ENCODE measurements at places on chromosomes 7 and 10. TPM values are rescaled to one million over a fixed set of nuclear protein-coding genes. Genes with fewer than 3 reads are reported as not detected.
A peak's percentile ranks its signal among the peaks of the same experiment; 100 is the strongest.

- peak; percentile 20 for DNase-seq
- peaks cover 30% of the 10 kb centered on the region for H3K4me1 ChIP-seq
- H3K36me3 ChIP-seq = peaks cover 24% of the 10 kb centered on the region
- no peak overlapping the region for H3K27ac ChIP-seq
Measured at GRCh38 chr10:63166742-63167258, 33.7 kb downstream of the NRBF2 start.

DNA sequence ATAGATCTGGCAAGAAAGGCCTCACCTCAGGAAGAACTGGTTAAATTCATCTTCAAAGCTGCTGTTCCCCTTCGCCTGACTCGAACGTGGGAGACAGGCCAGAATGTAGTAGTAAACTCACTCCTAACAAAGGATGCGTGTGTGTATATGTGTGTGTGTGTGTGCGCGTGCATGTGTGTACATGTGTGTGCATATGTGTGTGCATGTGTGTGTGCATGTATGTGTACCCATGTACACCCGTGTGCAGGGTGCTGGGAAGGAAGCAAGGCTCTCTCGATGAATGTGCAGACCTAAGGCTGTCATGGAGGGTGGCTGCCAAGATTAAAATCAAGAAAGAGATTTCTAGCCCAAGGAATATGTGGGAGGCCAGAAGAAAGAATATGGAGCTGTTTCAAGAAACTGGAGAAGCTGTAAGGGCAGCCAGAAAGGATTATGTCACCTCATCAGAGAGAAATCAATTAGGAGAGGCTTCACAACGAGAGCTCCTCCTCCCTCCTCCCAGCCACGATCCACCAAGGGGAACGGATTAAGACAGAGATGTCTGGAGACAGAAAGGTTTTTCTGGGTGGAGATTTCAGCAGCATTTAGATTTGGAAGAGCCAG, 34.0 kb upstream of the LBX1 start:
- H3K36me3 ChIP-seq = no peaks in the 10 kb centered on the region
- no peak overlapping the region for H3K4me3 ChIP-seq

GRCh38 chr7:158141221-158141582, 446.4 kb downstream of the PTPRN2 start:
- H3K4me3 ChIP-seq = no peak overlapping the region
- no peak for DNase-seq
- H3K27me3 ChIP-seq = no peaks in the 10 kb centered on the region
- H3K4me1 ChIP-seq = no peaks in the 10 kb centered on the region
- no peak overlapping the region for H3K27ac ChIP-seq

GRCh38 chr10:122490786-122491680, 29.7 kb downstream of the HTRA1 start:
- H3K4me1 ChIP-seq = peaks cover 12% of the 10 kb centered on the region
- H3K36me3 ChIP-seq = no peaks in the 10 kb centered on the region
- no peak overlapping the region for H3K4me3 ChIP-seq

GRCh38 chr7:127803626-127804025, 151.6 kb downstream of the SND1 start:
- no peaks in the 10 kb centered on the region for H3K27me3 ChIP-seq
- no peak for DNase-seq
- peaks cover 15% of the 10 kb centered on the region for H3K36me3 ChIP-seq

GRCh38 chr7:55493408-55493807, 78.9 kb downstream of the VOPP1 start:
- no peaks in the 10 kb centered on the region for H3K27me3 ChIP-seq
- peaks cover 64% of the 10 kb centered on the region for H3K36me3 ChIP-seq
- no peak overlapping the region for H3K4me3 ChIP-seq
- peaks cover 39% of the 10 kb centered on the region for H3K4me1 ChIP-seq

DNA sequence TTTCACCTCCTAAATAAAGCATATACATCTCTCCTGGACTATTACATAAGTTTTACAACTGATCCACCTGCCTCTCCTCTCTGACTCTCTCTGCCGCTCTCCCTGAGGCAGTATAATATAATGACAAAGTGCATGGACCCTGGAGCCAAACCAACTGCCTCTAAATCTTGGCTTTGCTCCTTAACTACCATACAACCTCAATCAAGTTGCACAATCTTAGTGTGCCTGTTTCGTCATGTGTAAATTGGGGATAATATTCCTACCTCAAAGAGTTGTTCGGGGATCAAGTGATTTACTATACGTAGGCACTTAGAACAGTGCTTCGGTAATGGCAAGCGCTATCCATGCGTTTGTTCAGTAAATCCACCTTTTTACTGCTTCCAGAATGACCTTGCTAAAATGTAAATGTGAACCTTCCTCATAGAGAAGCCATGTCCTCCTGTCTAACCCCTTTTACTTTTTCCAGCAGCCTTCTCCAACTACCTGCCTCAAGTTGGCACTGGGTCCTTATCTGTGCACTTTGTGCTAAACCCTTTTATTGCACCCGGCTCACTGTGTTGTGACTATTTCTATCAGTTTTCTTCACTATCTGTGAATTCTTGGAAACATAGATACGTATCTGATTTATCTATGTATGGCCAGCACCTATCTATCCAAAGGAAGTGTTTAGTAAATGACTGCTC, 30.6 kb upstream of the DLD start:
- no peaks in the 10 kb centered on the region for H3K36me3 ChIP-seq
- peaks cover 16% of the 10 kb centered on the region for H3K4me1 ChIP-seq
- H3K27me3 ChIP-seq = no peaks in the 10 kb centered on the region
- no peak overlapping the region for H3K4me3 ChIP-seq

- peaks cover 26% of the 10 kb centered on the region for H3K4me1 ChIP-seq
- no peak for DNase-seq
- H3K27me3 ChIP-seq = no peaks in the 10 kb centered on the region
- no peak overlapping the region for H3K4me3 ChIP-seq
- no peak overlapping the region for H3K27ac ChIP-seq
Measured at GRCh38 chr7:66735850-66736249, 4.7 kb upstream of the RABGEF1 start.

DNA sequence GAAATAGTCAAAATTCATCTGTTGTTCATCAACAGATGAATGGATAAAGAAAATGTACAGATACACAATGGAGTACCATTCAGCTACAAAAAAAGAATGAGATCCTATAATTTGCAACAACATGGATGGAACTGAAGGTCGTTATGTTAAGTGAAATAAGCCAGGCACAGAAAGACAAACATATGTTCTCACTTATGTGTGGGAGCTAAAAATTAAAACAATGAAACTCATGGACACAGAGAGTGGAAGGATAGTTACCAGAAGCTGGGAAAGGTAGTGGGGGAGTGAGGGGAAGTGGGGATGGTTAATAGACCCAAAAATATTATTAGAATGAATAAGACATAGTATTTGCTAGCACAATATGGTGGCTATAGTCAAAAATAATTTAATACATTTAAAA, 70.0 kb upstream of the KCNMA1 start:
- DNase-seq = no peak
- H3K4me3 ChIP-seq = no peak overlapping the region
- peaks cover 6% of the 10 kb centered on the region for H3K4me1 ChIP-seq
- H3K36me3 ChIP-seq = no peaks in the 10 kb centered on the region

GRCh38 chr7:5330288-5330687, 47.5 kb downstream of the SLC29A4 start:
- no peak for DNase-seq
- H3K27ac ChIP-seq = no peak overlapping the region
- H3K36me3 ChIP-seq = peaks cover 23% of the 10 kb centered on the region
- peaks cover 18% of the 10 kb centered on the region for H3K4me1 ChIP-seq
- H3K4me3 ChIP-seq = no peak overlapping the region
- no peaks in the 10 kb centered on the region for H3K27me3 ChIP-seq

- H3K27ac ChIP-seq = no peak overlapping the region
- no peaks in the 10 kb centered on the region for H3K36me3 ChIP-seq
- no peaks in the 10 kb centered on the region for H3K27me3 ChIP-seq
Measured at GRCh38 chr7:157840914-157841772, 504.3 kb downstream of the DNAJB6 start.

DNA sequence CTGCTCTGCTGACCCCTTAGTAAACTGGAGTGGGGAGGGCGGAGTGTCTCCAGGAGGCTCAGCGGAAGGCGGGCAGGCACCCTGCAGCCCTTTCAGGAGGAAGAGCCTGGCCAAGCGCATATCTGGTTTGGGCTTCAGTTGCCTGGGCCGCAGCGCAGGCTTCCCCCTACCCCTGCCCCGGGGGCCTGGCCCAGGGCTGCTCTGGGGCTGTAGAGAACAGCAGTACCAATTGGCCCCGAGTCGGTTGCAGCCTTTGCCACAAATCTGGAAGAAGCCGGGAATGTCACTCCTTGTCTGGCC, 28.1 kb upstream of the JAKMIP3 start:
- DNase-seq = no peak
- H3K4me1 ChIP-seq = peaks cover 4% of the 10 kb centered on the region
- H3K36me3 ChIP-seq = no peaks in the 10 kb centered on the region
- peaks cover 40% of the 10 kb centered on the region for H3K27me3 ChIP-seq
- no peak overlapping the region for H3K4me3 ChIP-seq

- H3K27me3 ChIP-seq = no peaks in the 10 kb centered on the region
- H3K27ac ChIP-seq = no peak overlapping the region
- no peak overlapping the region for H3K4me3 ChIP-seq
- H3K4me1 ChIP-seq = peaks cover 26% of the 10 kb centered on the region
- H3K36me3 ChIP-seq = peaks cover 8% of the 10 kb centered on the region
Measured at GRCh38 chr7:50607524-50608125, 42.4 kb upstream of the DDC start.

DNA sequence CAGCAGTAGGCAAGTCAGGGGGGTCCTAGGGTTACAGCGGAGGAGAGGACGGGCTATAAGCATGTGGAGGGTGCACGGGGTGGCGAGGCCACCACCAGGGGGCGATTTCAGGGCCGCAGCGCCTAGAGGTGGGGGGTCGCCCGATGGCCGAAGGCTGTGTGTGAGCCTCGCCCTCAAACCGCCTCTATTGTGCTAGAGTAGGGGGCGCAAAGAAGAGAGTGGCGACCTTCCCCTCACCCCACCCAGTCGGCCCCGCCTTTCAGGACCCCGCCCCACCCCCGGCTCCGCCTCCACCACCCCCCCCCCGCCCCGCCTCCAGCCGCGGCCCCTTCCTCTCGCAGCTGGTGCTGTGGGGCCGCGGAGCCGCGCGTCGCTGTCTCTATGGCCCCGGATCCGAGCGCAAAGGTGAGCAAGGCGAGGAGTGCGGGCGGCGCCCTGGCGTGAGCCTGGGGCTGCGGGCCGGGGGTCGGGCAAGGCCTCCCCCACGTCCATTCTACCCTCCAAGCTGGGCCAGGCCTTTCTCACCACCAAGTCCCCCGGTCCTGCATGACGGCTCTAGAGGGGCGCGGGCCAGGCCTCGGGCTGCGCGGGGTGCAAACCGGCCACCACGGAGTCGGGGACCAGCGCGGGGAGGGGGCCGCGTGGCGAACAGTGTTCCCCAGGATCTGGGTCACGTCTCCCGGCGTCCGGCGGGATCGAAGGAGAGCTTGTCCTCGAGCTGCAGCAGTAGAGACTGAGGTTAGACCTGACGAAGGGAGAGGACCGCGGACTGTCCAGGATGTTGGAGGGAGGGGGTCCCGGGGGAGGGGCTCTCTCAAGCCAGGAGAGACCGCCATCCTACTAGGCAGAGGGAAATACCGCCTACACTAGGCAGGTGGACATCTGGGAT, at the start of gene SEMA4G:
TSS of gene SEMA4G (plus strand) at position 318 of the 889 bp plus-strand sequence. CDS start 3,409 bp downstream, outside the sequence.
- H3K36me3 ChIP-seq = no peaks in the 10 kb centered on the region
- peak; percentile 32 for DNase-seq
- peaks cover 8% of the 10 kb centered on the region for H3K4me1 ChIP-seq
- no peaks in the 10 kb centered on the region for H3K27me3 ChIP-seq

- H3K27me3 ChIP-seq = no peaks in the 10 kb centered on the region
- no peak overlapping the region for H3K4me3 ChIP-seq
- peak overlapping the region; percentile 85 for H3K27ac ChIP-seq
- peaks cover 43% of the 10 kb centered on the region for H3K4me1 ChIP-seq
- H3K36me3 ChIP-seq = no peaks in the 10 kb centered on the region
- DNase-seq = no peak
Measured at GRCh38 chr7:142611566-142612236, 137.6 kb upstream of the PRSS1 start.

The CARD11 gene
- 99.4 TPM for total RNA-seq

The SLC13A1 gene
- total RNA-seq = not detected

The AGR2 gene
- not detected for total RNA-seq

The CHAT gene
- total RNA-seq = not detected

The CLCN1 gene
- not detected for total RNA-seq

The FAM25A gene
- total RNA-seq = not detected

The CPXM2 gene
- not detected for total RNA-seq

All from activated naive CD4-positive, alpha-beta T cell treated with anti-CD3 and anti-CD28 coated beads for 36 hours (primary cell).